ENCODE measurements at places on chromosomes 11 and 22.

- DNase-seq = peak; percentile 89
Observed at GRCh38 chr11:122743949-122744348, 88.4 kb downstream of the UBASH3B start.

- DNase-seq = no peak
Observed at GRCh38 chr22:40732999-40733292, 53.7 kb downstream of the MCHR1 start.

- DNase-seq = no peak
Observed at GRCh38 chr11:68164437-68164836, 43.2 kb upstream of the CHKA start.

- no peak for DNase-seq
Observed at GRCh38 chr11:100769165-100769564, 82.1 kb downstream of the ARHGAP42 start.

GRCh38 chr11:130897262-130898182, 18.8 kb downstream of the SNX19 start:
- DNase-seq = no peak

DNA sequence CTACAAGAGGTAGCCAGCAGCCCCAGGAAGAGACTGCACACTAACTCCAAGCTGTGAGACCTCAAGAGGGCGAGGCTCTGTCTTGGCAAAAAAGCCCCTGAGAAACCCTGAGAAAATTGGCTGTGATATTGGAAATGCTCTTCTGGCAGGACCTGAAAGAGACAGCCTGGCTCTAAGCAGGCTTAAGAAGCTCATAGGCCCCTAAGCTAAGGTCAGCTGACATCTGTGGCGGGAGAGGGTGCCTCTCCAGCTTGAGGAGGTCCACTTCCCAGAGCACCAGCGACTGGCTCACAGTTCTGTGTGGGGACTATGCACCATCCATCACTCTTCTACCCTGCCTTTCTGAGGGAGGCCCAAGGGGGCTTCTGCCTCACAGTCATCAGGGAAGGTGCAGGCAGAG, 12.4 kb downstream of the PLEKHA7 start:
- no peak for DNase-seq

DNA sequence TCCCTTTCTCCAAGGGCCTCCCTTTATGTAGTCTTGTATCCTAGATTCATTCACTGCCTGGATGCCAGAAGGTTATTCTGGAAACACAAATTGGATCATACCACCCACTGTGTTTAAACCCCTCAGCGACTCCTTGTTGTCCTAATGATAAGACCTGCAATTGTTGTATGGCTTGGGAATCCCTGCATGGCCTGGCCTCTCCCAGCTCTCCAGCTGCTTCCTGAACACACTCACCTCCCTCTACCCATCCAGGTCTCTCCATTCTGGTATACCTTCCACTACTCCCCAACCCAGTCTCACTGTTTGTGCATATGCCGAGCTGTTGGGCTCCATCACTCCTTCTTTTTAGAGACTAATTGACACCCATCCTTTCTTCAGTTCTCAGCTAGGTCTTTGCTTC, 124.3 kb upstream of the ALX4 start:
- no peak for DNase-seq

- DNase-seq = no peak
Observed at GRCh38 chr22:18085188-18085587, 7.4 kb downstream of the PEX26 start.

DNA sequence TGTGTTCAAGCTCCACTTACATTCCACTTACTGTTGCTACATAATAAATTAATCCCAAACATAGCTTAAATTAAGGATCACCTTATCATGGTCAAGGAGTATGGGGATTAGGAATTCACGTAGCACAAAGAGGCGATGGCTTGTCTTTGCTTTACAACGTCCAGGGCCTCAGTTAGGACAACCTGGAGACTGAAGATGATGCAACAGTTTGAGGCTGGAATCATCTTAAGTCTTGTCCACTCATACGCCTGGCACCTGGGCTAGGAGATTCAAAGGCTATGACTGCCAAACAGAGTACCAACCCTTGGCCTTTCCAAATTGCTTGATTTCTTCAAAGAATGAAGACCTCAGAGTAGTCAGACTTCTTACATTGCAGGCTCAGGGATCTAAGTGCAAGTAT, 149.1 kb downstream of the SBF2 start:
- DNase-seq = no peak

- no peak for DNase-seq
Observed at GRCh38 chr11:115974703-115975102, 470.5 kb upstream of the CADM1 start.

GRCh38 chr11:69053169-69053477, 4.4 kb downstream of the TPCN2 start:
- DNase-seq = no peak

DNA sequence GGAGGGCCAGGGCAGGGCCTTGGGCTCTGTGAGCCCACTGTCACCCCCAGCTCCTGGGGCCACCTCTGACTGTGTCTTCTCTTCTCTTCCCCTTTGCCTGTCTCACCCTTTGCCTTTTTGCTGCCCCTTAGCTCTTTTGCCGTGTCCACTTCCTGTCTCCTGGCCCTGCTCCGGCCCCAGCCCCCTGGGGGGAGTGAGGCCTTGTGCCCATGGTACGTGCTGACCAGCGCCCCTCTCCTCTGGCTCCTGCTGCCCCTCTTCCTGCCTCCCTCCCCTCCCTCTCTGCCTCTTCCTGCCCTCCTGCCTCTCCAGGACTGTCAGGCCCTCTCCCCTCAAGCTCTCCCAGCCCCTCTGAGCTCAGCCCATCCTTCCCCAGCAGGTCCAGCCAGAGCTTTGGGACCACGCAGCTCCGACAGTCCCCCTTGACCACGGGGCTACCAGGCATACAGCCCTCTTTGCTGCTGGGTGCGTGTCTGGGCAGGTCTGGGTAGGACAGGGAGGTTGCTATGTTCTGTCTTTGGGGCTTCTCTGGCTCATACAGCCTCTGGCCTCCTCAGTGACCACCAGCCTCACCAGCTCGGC, 11.7 kb downstream of the TMEM258 start:
- no peak for DNase-seq

DNA sequence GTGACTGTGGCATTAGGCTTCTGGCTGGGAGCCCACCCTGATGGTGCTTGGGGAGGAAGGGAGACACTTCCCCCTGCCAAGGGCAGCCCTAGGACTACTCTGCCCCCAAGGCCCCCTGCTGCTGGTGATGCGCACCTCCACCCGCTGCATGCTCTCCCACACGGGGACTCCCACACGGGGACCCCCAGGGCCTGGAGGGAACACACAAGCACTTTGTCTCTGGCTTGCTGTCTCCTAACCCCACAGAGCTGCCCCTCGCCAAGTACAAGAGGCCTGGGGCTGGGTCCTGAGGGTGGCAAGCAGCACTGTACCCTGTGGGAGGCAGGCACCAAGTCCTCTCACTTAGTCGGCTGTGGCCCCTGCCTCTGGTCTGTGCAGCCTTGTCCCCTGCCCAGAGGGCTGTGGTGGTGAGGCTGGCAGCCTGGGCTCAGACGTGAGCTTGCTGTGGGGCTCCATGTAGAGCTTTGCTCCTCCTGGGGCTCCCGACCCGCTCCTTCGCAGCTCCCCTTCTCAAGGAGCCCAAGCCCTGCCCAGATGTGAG, 7.9 kb downstream of the LRRC75B start:
- DNase-seq = no peak

- DNase-seq = no peak
Observed at GRCh38 chr11:31601635-31602282, 92.2 kb downstream of the ELP4 start.

Measured in stimulated activated CD4-positive, alpha-beta T cell treated with anti-CD3 and anti-CD28 coated beads, Interleukin-4, amount 100 ng/mL, for 4 hours (primary cell).